ENCODE measurements at places on chromosomes 6 and 20.
A peak's percentile ranks its signal among the peaks of the same experiment; 100 is the strongest.

DNA sequence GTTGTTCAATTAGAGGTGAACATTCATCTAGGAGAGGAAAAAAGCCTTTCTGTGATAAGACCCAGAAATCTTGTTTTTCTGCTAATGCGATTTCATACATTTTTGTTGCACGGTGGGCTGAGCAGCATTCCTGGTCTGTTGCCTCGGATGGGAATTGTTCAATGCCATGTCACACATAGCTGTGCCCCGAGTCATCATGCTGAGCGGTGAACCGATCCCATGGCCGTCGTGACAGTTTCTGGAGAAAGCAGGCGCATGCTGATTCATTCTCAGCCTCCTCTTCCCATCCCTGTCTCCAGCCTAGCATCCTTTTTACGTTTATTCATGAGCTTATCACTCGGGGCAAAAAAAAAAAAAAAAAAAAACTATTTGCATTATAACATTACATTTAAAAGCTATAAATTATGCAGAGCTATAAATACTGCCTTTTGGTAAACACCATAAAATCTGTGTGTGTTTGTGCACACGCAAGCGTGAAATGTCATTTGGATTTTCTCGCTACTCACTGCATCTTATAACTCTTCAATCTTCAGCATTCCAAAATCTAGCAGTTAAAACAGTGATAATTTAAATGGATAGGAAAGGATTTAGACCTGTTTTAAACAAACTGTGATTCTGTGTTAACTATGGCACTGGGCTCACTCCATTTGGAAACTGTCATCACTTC is 58.9 kb upstream of the IFNGR1 start:
- DNase-seq = no peak

GRCh38 chr6:142804490-142804889 is 140.5 kb downstream of the HIVEP2 start:
- no peak for DNase-seq

DNA sequence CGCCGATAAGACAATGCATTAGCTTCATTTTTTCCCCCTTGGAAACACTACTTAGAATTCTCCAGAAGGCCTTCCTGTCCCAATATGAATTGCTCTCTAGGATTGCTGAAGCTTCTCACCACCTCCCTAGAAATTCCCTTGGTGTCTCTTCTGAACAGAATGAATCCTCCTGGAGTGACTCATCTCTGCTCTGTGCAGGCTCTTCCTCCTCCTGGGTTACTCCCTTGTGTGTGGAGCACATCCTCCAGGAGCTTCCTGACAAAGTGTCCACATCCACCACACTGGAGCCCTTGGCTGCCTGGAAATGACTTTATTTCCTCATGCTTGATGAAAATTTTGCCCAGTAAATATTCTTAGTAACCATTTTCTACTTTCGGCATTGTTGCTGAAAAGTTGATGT is 54.4 kb downstream of the DTNBP1 start:
- no peak for DNase-seq

- DNase-seq = peak; percentile 54
These were observed 192.3 kb downstream of the DLL1 start for GRCh38 chr6:170098428-170099170.

DNA sequence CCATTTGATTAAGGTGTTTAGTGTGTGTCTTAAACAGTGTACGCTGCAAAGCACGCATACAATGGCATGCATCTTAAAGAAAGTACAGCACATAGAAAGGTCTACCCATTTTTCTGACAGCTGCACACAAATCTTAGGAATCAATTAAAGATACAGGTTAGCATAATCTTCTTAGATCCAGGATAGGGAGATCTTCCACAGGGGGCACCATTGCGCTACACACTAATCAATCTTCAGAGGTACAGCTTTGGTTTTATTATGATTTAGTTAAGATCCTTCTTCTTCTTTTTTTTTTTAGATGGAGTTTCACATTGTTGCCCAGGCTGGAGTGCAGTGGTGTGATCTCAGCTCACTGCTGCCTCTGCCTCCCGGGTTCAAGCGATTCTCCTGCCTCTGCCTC is 63.7 kb upstream of the BEND3 start:
- DNase-seq = no peak

GRCh38 chr20:22866812-22867341 is 168.2 kb upstream of the SSTR4 start:
- no peak for DNase-seq

- DNase-seq = no peak
These were observed 80.9 kb downstream of the WASF1 start for GRCh38 chr6:110098511-110099116.

DNA sequence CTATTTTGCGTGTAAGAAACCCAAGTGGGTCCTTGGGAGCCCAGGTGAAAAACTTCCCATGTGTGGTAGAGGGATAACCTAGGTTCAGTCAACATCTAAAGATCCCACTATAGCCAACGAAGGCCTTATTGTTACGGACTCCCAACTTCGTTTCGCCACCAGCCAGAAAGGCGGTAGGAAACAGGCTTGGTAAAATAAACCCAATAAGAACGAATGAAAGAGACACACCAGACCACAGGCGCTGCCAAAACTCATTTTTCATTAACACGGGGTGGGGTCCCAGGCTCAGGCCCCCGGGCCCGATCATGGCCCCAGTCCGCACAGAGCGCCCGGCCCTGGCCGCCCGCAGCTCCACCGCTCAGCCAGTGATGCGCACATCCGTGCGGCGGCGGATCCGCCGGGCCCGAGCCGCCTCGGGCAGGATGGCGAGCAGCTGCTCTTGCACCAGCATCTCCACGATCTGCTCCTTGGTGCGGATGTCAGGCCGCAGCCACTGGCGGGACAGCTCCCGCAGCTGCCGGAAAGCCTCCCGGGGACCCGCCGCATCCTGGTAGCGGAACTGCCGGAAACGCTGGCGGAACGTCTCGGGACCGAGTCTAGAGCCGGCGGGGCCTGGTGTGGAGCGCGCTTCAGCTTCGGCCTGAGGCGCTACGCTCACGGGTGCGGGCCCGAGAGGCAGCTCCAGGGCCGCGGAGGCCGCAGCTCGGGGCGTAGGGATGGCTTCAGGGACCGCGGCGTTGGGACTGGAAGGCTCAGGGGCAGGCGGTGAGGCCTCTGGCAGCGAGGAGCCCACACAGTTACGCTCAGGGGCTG is 709 bp downstream of the SCAND1 start:
- DNase-seq = no peak

Measured in ascending aorta (tissue), 2 donors.